ENCODE measurements at places on chromosomes 2 and 18.

- DNase-seq, result no peak
Measured at GRCh38 chr18:45845410-45845809, 19.9 kb downstream of the SIGLEC15 start.

DNA sequence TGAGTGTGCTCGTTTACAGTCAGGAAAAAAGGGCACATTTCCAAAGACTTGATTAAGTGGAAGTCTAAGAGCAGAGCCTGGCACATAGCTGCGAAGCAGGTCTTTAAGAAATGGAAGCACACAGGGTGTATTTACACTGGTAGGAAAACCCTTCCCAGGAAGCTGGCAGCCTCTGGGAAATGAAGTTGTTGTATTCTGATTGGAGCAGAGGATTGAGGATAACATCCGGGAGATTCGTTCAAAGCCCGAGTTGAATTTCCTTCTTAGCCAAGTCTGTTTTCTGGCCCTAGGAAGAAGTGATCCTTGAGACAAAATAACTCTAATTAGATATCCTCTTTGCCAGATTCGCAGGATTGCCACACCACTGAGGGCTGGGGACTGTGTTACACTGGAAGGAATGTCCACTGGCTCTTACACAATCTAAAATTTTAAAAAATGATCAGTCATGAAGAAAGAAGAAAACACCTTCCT, 75.9 kb downstream of the ITGB1BP1 start:
- DNase-seq, result no peak

- peak; percentile 37 for DNase-seq
Measured at GRCh38 chr2:221572821-221573429, 821 bp upstream of the EPHA4 start.

DNA sequence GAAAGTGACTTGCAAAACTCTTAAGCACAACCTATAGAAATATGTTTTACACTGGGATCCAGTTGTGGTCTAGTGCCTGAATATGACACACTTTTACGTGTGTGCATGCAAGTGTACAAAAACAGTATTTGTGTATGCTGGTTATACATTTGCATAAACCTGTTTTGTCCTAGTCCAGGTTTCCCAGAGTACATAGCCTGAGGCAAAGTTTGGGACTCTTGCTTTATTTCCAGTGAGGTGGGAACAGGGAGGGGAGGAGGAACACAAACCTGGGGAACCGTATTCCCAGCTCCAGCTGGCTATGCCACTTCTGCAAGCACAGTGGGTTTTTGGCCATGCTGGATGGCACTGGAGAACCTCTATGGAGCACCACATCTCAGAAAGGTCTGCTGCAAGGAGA, 481.1 kb upstream of the HS6ST1 start:
- no peak for DNase-seq

Data from activated naive CD4-positive, alpha-beta T cell treated with Interleukin-2 at 50 U/mL for 16 hours (primary cell).